ENCODE measurements at places on chromosomes 3 and 15.

- DNase-seq: no peak
These were observed 56.8 kb upstream of the TPM1 start for GRCh38 chr15:62985768-62986167.

DNA sequence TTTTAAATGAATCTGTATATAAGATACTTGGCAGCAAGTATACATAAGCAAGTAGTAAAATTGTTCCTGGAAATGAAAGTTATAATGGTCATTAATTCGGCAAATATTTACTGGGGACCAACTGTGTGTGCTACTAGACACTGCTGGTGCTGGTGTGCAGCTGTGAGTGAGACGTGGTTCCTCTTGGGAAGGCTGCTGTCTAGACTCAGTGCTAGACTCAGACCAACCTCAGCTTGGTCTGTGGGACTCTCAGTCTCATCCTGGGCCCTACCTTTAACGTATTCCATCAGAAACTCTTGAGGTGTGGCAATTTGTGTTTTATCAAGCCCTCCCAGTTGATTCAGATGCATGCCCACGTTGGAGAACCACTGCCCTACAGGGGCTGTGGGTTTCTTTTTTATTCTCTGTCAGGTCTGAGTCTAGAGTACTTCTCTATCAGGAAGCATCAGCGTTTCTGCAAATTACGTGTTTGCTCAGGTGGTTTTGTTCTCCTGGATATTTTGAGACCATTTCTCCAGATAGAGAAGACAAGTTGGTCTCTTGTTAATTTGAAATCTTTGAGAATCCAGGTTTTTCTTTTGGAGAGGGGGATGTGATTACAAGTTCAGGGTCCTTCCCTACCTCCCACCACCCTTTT, 6.8 kb downstream of the TLNRD1 start:
- peak; percentile 33 for DNase-seq

- no peak for DNase-seq
These were observed 1050.2 kb downstream of the AGBL1 start for GRCh38 chr15:87129916-87130315.

GRCh38 chr15:62739082-62739481, 303.5 kb upstream of the TPM1 start:
- peak; percentile 9 for DNase-seq

- DNase-seq: no peak
These were observed 266.2 kb upstream of the TPRG1 start for GRCh38 chr3:188905547-188905946.

GRCh38 chr3:7382293-7383010, 521.5 kb downstream of the GRM7 start:
- peak; percentile 85 for DNase-seq

DNA sequence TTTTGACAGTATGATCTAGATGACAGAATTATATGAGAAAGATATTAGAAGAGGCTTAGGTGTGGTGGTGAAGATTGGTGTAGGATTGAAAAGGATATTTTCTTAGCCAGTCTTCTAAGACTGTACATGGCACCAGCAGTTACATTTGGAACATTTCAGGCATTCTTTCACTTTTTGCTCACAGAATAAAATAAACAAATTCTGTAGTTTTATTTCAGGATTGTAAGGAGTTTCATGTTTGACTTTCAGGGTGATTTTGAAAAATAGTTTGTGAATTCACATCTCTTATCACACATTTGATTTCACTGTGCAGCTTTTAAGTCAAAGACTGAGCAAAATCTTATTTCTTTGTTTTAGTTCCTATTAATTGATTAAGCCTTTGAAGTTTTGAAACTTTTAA, 27.1 kb downstream of the DNAJC13 start:
- no peak for DNase-seq

GRCh38 chr3:78912687-78913086, 855.1 kb downstream of the ROBO1 start:
- peak; percentile 45 for DNase-seq

DNA sequence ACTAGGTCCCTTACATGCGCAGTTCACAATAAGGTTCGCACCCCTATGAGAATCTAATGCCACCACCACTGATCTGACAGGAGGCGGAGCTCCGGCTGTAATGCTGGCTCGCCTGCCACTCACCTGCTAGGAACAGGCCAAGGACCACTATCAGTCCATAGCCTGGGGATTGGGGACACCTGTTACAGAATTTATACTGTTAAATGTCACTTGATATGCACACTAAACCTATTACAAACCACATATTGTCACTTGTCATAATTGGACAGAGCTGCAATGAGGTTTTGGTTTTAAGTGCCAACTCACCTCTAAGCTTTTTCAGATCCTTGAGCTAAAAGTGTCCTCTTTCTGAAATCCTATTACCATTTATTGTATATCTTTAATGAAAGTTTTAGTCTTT, 507.9 kb upstream of the TPRG1 start:
- no peak for DNase-seq

Measured in NCI-H69 (cell line).